ENCODE measurements at places on chromosomes 2 and 18.

- DNase-seq = no peak
These were observed 994 bp upstream of the DTNA start for GRCh38 chr18:34709104-34709503.

GRCh38 chr2:136246086-136246669, 128.2 kb upstream of the CXCR4 start:
- peak; percentile 62 for DNase-seq

GRCh38 chr2:122236152-122236874, 480.9 kb downstream of the TSN start:
- no peak for DNase-seq

GRCh38 chr2:166485558-166486178, 8.4 kb downstream of the SCN7A start:
- no peak for DNase-seq

- no peak for DNase-seq
These were observed 42.4 kb upstream of the BIN1 start for GRCh38 chr2:127149384-127149783.

All from renal pelvis (tissue), 12 donors.